Stimulated activated CD4-positive, alpha-beta T cell treated with anti-CD3 and anti-CD28 coated beads, Interleukin-2, amount 100 ng/mL, for 4 hours (primary cell): ENCODE measurements at places on chromosomes 2 and 18.

- DNase-seq = peak; percentile 43
Observed at GRCh38 chr2:85266146-85267041, 61.4 kb downstream of the TGOLN2 start.

- no peak for DNase-seq
Observed at GRCh38 chr2:28993206-28993960, 12.3 kb downstream of the TOGARAM2 start.

GRCh38 chr18:55144193-55144930, 185.1 kb upstream of the CCDC68 start:
- DNase-seq = no peak

DNA sequence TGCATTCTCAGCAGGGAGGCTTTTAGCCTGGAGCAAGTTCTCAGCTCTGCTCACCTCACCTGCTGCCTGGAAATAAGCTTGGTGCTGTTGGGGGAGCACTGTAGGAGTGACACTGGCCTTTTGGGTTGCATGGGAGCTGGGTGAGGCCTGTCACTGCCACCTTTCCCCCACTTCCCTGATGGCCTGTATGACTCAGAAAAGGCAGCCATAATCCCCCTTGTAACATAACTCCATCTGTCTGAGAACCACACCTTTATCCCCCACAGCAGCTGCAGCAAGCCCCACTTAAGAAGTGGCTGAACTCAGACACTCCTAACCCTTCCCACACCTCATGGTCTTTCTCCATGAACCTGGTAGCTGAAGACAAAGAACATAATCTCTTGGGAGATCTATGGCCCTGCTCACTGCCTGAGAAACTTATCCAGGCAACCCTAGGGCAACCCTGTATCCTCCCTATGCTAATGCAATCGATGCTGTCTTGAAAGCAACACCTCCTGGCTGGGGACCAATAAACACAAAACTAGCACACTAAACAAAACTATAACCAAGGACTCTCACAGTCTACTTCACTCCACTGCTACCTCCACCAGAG, 258.9 kb upstream of the OSR1 start:
- no peak for DNase-seq

DNA sequence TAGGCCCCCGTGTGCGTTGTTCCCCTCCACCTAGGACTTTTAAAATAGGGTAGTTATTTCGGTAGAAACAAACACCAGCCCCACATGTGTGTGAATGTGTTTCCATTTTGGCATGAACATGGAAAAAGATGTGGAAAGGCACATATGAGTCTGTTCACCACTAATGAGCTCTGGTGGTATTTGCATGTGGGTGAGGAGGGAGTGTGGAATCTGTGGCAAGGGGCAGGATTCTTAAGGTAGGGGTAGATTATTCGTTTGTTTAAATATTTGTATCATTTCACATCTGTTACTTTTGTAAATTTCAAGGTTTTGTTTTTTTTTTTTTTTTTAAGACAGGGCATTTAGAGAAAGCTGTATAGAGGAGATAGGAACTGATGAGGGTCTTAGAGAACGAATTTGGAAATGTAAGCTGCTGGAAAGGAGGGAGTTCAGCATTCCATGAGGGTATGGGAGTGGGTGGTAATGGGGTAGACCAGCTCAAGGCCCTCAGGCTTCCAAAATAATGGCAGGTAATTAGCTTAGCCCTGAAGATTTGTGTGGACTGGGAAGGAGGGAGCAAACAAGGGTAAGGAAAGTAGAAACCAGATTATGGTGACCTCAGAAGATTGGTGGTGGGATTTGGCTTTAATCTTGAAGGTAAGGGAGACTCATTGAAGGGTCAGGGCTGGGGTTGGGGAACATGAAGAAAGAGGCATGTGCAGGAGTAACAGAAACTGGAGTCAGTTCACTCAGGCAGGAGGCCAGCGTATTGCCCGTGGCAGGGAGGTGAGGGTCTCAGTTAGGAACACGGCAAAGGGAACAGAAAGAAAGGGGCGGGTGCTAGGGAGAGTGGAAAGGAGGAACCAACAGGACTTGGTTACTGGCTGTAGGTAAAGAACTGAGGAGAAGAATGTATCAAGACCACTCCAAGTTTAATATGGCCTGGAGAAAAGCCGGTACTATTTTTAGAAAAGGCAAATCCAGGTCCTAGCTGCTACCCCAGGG, 123.6 kb downstream of the PLB1 start:
- DNase-seq = no peak

GRCh38 chr2:183868153-183868552, 730.2 kb upstream of the ZNF804A start:
- no peak for DNase-seq

GRCh38 chr2:127593228-127594115, 52.5 kb upstream of the GPR17 start:
- no peak for DNase-seq
